ENCODE measurements at places on chromosomes 1 and 21. TPM values are rescaled to one million over a fixed set of nuclear protein-coding genes. Genes with fewer than 3 reads are reported as not detected.

BARHL2 gene
- 120 TPM for total RNA-seq

DNA sequence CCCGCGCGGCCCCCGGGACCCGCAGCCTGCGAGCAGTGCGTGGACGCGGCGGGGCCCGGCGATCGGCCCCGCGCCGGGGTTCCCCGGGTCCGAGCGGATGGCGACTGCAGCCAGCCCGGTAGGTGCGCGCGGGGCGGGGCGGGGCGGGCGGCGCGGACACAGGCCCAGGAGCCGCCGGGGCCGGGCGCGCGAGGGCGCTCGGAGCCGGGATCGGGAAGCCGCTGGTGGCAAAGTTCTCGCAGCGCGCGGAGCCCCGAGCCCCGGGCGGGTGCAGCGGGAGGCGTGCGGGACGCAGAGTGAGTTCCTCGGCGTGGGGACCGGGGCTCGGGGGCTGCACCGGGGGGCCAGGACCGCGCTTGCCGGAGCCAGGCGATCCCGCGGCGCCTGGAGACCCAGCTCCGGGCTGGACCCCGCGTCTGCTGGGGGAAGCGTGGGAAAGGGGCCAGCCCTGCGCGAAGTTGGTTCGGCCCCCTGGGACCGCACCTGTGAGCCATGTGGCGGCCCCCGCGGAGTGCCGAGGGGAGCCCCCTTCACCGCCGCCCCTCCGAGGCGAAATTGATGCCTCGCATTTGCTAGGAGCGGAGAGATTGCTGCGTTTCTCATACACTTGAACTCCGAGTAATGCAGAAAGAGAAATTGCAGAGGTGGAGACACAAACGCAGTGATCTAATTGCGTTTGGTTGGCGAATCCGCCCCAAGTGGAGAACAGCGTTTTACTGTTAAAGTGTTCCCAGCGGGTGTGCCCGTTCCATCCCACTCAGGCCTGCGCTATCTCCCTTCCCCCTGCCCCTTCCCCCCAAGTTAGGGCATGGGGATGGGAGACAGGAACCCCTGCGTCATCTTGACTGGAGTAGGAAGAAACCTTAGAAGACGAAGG is 228.9 kb upstream of the TMEM51 start:
- peak; percentile 42 for DNase-seq

- DNase-seq = no peak
These were observed 7.0 kb downstream of the ATP13A2 start for GRCh38 chr1:17004466-17005364.

DNA sequence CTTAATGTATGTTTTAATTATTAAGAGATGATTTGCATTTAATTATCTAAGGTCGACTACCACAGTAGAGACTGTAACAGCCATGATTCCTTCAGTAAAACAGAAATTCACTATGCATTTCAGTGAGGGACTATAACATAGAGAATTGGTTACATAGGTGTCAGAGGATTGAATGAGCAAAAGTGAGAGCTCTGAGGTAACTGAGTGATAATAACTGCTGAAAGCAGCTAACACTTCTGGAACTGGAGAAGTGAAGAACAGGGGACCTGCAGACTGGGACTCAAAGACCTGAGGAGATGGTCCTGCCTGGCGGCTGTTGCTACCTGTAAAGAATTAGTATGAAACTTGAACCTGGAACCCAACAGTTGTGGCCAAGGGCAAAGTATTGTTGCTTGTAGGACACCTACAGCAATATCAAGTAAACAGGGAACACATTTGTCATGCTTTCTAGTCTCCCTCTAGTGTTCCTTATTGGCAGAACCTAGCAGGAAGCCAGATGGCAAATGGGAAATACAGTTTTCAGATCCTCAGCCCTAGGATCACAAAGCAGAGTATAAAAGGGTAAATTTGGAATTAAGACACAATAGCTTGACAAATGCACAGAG is 110.6 kb downstream of the HS2ST1 start:
- DNase-seq = peak; percentile 65

GRCh38 chr1:202745323-202745888 is 35.2 kb upstream of the SYT2 start:
- no peak for DNase-seq
